ENCODE measurements at places on chromosomes 6 and 20.
A peak's percentile ranks its signal among the peaks of the same experiment; 100 is the strongest.

- DNase-seq = no peak
Observed at GRCh38 chr20:23092384-23092756, 6.2 kb upstream of the CD93 start.

- DNase-seq = no peak
Observed at GRCh38 chr20:10005885-10006284, 28.9 kb upstream of the ANKEF1 start.

DNA sequence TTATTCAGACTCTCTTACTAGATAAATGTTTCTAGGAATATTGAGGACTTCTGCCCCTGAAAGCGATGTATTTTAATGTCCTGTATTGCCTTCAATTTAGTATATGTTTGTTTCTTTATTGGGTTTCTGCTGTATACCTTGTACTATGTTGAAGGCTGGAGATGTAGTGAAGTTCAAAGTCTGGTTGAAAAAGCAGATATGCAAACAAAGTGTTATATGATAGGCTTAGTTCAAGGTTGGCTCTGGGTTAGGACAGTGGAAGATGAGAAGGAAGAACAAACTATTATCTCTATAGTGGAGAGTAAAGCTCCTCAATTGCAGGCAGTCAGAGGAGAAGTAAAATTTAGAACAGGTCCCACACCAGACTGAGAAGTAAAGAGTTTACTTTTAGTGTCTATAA lies 36.3 kb upstream of the ADGRG6 start:
- no peak for DNase-seq

DNA sequence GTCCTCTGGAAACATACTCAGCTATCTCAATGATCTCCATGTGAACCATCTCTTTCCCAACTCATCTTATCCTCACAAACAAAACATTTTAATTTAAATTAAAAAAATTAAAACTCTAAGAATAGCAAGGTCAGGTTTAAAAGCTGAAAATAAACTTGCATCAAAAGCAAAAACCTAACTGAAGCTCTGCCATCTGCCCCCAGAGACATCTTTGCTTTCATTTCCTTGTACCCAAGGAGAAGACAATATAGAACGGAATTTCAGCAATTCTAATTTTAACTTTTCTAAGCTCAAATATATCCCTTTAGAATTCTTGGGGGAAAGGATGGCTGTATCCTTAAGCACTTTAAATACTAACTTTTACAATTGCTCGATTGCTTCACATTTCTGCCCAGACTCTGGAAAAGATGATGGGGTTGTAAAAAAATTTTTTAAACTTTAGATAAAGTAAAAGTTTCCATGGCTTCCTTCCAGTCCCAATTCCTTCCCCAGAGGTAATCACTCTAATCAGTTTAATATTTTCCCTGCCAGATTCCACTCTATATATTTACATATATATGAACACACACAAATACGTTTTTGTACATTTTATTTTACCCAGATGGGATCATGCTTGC lies 69.2 kb upstream of the SMIM29 start:
- DNase-seq = no peak

- DNase-seq = no peak
Observed at GRCh38 chr6:120478650-120479049, 855.6 kb downstream of the TBC1D32 start.

DNA sequence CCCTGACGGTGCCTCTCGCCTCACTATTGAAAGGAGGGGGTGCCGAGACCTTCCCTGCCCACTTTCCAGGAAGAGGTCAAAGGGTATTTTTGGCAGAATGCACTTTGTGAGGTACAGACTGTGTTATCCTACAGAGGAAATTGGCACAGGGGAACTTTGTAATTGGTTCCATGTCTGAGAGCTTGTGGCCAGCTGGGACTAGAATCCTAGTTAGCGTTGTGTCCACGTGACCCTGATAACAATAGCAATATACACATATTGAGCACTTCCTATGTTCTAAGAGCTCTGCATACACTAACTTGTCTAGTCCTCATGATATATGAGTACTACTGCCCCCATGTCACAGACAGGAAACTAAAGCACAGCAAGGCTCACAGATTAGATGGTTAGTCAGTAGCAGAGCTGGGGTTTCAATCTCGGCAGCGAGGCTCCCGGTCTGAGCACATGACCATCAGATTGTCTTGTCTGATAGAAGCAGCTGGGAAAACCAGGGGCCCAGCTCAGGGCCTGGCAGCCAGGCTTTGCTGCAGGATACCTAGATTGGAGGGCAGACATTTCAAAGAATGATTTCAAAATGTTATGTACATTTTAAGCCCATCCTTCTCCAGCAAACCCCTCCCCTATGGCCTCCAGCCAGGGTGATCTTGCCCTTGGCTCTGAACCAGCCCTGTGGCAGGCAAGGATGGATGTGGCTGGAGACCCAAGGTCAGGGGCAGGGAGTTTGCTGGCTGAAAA lies 1.4 kb downstream of the MAPK13 start:
- peak; percentile 63 for DNase-seq

- DNase-seq = no peak
Observed at GRCh38 chr20:3164043-3164762, 4.5 kb upstream of the FASTKD5 start.

- DNase-seq = no peak
Observed at GRCh38 chr6:41197234-41197633, 3.7 kb downstream of the TREML2 start.

- DNase-seq = no peak
Observed at GRCh38 chr6:11128608-11129007, 17.1 kb upstream of the ERVFRD-1 start.

DNA sequence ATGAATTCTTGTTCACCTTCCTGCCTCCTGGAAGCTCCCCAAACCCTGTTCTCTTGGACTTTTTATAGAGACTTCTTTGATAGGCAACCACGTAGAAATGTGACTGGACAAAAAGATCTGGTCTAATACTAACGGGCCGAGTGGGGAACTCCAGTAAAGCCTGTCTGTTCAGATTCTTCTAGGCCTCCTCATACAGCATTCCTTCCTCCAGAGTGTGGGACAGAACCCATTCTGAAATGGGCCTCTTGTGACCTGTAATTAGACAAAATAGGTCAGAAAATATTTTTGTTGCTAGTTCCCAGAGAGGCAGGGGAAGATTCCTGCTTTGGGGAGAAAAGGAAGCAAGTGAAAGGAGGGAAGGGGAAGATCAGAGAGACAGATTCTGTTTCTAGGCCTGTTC lies 374.3 kb downstream of the CDH26 start:
- DNase-seq = no peak

DNA sequence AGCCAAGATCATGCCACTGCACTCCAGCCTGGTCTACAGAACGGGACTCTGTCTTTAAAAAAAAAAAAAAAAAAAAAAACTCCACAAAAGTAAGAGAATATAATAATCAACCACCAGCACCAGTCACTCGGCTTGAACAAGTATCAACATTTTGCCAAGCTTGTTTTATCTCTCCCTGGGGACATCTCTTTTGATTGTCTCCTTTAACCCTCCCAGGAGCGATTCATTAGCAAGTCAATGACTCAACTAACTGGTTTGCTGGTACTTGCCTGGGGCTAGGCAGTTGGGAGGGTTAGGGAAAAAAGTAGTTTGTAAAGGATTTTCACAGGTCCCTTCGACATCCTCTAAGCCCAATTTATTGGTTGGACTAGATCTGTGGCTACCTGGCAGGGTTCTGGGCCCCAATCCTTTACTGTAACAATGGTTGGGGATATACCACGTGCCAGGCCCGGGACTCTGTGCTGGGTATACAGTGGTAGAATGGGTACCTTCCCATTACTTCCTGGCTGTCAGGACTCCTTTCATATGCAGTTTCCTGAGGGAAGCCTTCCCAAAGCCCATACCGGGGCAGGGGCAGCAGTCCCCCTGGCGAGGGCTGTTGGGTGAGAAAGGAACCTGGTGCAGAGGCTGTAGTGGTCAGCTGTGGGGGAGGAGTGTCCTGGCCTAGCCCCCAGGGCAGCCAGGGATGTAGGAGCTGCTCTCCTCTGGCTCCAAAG lies 12.2 kb downstream of the TGIF2 start:
- no peak for DNase-seq

DNA sequence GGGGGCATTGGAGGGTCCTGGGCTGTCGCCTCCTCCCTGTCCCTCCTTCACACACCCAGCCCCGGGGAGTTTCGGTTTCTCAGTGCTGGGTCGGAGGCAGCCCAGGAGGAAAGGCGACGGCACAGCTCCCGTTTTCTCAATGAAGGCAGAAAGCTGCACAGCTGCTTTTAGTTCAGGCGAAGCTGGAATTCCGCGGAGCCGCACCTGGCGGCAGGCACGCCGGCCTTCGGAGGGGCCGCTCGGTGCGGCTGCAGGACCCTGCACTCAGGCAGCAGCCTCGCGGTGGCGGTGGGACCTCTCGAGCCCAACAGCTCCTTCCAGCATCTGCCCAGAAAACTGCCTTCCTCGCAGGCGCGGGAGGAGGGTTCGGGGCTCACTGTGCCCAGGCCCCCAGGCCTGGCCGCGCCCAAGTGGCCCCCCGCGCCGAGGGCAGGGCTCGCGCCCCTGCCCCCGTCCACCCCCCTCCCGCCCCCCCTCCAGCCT lies 4.6 kb downstream of the FOXQ1 start:
- DNase-seq = peak; percentile 81

- DNase-seq = no peak
Observed at GRCh38 chr20:41969656-41970055, 351.5 kb upstream of the CHD6 start.

GRCh38 chr6:148169706-148170105 lies 172.9 kb upstream of the SASH1 start:
- DNase-seq = no peak

DNA sequence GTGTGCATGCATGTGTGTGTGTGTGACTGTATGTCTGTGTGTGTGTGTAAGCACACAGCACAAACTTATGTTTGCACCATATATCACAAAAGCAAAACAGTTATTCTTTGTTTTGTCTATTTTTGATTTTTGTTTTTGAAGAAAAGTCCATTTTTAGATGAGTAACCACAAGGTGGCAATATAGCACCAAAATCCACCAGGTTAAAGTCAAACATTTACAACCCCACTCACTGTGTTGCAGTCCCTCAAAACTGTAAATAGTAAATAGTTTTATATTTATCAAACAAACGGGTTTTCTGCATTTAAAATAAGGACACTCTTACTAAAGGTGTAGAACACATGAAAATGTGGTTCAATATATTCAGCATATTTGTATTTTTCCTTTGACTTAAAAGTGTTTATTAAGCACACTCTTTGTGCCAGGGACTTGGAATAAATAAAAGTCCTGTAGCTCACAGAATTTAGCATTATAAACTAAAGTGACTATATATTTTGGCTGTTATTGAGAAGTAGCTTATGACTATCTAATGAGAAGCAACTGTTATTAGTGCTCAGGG lies 118.5 kb downstream of the GFRAL start:
- DNase-seq = peak; percentile 43

DNA sequence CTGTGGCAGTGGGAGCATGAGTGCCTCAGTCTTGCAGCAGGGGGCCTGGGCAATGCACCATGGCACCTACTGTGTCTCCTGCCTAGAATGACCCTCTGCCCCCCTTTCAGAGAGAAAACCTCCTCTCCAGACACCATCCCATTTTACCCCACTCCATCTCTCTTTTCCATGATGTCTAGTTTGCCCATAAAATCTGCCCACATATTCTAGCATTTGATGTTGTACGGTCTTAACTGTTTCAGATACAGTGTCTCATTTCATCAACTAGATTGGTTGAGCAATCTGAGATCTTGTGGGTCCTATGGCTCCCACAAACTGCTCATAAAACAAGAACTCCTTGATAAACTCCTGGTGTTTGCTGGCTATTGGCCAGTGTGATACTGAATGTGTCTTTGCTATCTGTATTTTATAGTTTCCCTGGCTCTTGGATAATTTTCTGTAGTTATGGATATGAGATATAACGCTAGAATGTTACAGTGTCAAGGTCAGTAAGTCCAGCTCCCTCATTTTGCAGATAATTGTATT lies 8.1 kb downstream of the PNPLA1 start:
- no peak for DNase-seq

- no peak for DNase-seq
Observed at GRCh38 chr6:33248643-33248931, 23.1 kb downstream of the VPS52 start.

DNA sequence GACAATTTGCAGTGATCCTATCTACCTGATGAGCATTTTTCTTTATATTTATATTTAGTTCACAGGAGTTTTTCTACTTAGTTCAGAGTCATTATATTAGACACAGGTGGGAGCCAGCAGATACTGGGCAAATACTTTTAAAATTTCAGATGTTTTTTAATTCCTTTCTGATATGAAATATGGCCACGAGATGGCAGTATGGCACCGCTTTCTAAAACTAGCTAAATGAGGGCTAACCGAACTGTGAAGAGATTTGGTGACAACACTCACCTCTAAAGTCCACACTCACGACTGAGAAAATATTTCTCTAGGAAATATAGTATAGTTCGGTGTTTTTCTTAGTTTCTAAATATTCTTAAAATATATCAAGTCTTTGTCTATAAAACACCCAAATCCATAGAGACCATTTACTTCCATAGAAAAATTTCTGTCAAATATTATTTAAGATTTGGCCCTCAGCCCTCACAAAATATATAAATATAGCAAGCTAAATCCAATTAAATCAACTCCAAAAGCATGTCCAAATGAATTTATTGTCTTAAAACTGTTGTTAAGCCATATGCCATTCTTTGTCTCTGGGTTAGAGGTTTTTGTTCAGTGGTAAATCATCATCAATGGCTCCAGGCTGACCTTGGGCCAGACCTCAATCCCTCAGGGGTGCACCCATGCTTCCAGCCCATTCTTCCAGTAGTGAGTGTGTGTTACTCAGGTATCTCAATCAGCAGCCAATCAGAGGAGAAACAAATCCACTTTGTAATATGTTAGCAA lies 63.6 kb downstream of the HUS1B start:
- peak; percentile 82 for DNase-seq

DNA sequence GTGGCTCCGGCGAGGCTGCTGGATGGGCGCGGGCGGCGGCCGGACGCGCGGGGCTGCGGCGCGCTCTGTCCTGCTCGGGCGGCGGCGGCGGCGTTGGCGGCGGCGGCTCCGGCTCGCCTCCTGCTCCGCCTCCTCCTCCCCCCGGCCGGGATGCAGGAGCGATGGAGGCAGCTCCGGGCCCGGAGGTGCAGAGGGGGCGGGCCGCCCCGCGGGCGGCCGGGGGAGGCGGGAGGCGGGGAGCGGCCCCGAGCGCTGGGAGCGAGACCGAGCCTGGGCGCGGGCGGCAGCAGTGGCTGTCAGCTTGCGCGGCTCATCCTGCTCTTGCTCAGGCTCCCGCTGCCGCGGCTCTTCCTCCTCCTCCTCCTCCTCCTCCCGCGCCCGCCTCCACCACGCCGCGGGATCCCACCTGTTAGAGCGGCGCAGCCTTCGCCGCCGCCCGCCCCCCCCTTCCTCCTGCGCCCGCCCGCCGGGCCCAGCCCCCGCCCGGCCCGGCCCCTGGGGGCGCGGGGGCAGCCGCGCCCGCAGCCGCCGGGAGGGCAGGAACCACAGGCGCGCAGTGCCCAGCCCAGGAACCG lies at the start of gene NOL4L:
NOL4L (minus strand) TSS at position 323 of the 575 bp plus-strand sequence. CDS start 443 bp downstream, outside the sequence.
- DNase-seq = no peak

DNA sequence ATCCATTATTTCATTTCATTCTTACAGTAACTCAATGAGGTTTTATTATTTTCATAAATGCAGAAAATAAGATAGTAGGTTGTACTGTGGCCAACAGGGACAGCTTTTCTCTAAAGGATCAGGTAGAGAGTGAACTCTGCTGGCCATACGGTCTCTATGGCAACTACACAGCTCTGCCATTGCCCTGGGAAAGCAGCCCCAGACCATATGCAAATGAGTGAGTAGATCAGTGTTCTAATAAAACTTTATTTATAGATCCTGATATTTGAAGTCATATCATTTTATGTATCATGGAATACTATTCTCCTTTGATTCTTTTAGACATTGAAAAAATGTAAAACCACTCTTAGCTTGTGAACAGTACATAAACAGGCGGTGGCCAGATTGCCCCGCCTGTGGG lies 192.5 kb upstream of the RREB1 start:
- DNase-seq = no peak
